NCI-H1105 (cell line): ENCODE measurements at places on chromosomes 13 and 19.

DNA sequence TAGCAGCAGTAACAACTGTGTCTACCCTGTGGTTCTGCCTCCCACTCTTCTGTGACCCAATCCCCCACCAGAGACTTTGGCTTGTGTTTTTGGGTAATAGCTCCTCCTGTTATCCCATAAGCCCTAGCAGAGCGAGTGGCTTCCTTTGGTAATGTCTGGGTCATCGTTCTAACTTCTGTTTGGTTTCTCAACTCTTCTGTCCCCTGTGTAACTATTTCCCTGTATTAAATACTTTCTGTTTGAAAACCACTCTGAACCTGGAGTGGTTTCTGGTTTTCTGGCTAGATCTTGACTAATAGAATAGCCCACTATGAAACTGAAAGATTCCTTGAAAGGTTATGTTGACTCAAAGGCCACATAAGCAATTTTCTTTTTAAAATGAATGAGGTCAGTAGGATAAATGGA is 350.0 kb downstream of the DCT start:
- no peak for DNase-seq

DNA sequence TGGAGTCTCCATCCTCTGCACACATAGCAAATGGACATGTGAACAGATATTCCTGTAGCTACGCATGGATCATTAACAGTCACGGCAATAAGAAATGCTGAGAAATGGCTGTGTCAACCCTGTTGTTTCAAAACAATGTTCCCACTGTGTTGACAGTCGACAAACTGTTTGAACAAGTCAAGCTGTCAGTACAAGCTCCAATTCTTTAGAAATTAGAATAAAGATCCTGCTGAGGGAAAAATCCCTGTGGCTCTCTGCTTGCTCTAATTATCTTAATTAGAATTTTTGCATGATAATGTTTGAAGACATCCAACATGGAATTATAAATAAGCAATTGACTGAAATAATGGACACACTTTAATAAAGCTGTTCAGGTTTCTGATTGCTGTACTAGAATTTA is 37.9 kb upstream of the CPB2 start:
- no peak for DNase-seq

DNA sequence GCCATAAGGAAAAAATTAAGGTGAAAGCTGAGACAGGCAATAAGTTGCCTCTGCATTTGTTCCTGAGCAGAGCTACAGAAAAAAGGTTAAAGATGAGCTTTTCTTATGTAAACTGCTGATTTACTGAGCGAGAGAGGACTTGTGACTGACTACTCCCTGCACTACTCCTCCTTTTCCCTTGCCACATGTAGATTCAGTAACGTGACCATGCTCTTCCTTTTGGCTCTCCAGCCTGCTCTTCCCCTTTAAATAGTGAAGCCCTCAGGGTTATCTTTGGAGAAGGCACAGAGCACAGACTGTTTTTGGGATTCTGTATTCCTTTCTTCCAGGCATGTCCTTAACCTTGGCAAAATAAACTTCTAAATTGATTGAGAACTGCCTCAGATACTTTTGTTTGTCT is 630.2 kb downstream of the UQCRFS1 start:
- no peak for DNase-seq

DNA sequence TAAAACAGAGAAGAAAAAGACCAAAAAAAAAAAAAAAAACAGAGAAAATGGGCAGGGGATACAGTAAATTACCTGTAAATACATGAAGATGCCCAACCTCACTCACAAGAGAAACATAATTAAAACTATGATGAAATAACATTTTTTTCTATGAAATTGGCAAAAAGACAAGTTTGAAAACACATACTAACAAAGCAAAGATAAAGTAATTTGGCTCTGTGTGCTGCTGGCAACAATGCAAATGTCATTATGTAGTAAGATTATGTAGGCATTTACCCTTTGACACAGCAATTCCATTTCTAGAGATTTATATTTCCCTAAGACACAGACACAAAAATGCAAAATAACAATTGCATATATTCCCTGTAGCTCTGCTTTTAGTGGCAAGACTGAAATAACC is 20.2 kb downstream of the ZC3H13 start:
- DNase-seq: no peak

GRCh38 chr13:35162420-35162819 is 220.3 kb downstream of the NBEA start:
- no peak for DNase-seq

- no peak for DNase-seq
Measured at GRCh38 chr13:77351315-77351714, 24.4 kb upstream of the MYCBP2 start.

DNA sequence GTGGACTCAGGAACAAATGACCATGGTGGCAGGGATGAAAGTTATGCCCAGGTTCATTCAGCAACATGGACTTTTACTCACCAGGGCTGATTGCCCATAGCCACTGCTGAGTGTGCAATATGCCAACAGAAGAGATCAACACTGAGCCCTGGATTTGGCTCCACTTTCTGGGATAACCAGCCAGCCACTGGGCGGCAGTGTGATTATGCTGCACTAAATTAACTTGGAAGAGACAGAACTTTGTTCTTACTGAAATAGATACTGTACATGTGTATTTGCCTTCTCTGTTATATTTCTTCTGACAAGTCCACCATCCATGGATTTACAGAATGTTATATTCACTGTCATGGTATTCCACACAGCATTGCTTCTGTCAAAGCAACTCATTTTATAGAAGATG is 257.4 kb downstream of the TDRD3 start:
- peak; percentile 26 for DNase-seq

- DNase-seq: no peak
Measured at GRCh38 chr13:52411629-52412028, 5.7 kb upstream of the THSD1 start.
